Inflammatory macrophage treated with lipopolysaccharide for 4 hours (primary cell): ENCODE measurements at places on chromosomes 13 and 19.

- no peak for DNase-seq
These were observed 489 bp upstream of the ZNF653 start for GRCh38 chr19:11506101-11506555.

DNA sequence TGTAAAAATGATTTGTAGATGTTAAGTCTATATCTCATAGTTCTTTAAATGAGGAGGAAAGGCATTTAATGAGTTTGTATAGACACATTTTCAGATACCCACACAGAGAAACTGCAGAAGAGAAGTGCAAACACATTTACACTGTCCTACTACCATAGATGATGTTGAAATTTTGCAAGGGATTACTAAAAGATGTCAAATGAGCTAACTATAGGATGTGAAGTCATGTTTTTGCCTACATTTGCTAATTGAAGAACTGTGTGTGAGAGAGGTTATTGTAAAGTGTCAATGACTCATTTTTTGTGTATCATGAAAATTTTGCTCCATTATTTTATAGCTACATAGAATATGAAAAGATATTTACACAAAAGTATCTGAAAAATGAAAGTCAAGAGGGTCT is 178.9 kb downstream of the ITGBL1 start:
- peak; percentile 43 for DNase-seq

DNA sequence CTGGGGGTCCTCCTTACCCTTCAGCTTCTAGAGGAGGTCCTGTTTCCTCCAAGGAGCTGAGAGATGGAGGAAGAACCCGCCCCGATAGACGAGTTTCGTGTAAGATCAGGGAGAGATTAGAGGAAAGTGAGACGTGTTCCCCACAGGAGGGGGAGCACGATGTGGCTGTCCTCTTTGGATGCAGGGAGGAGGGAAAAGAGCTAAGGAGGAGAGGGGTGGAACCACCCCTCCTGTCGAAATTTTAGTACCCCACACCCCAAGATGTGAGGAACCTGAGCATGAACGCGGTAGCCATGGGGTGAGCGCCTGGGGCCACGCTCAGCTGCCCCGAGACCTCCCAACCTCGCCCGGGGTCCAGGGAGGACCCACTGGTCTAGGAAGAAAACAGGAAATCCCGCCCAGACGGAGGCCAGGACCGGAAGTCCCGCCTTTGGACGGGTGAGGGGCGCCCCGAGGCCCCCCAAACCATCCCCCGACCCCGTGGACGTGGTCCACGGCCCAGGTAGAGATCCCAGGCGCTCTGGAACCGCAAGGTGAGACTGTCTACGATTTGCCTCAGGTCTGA is 1.2 kb downstream of the AKT1S1 start:
- peak; percentile 45 for DNase-seq

GRCh38 chr13:73060251-73061160 is 1.7 kb downstream of the KLF5 start:
- peak; percentile 29 for DNase-seq

GRCh38 chr13:110318920-110319319 is 11.8 kb downstream of the COL4A2 start:
- no peak for DNase-seq

- no peak for DNase-seq
These were observed 3.0 kb downstream of the BEST2 start for GRCh38 chr19:12754465-12755196.

- DNase-seq: no peak
These were observed 299.1 kb upstream of the OBI1 start for GRCh38 chr13:78958006-78958405.

DNA sequence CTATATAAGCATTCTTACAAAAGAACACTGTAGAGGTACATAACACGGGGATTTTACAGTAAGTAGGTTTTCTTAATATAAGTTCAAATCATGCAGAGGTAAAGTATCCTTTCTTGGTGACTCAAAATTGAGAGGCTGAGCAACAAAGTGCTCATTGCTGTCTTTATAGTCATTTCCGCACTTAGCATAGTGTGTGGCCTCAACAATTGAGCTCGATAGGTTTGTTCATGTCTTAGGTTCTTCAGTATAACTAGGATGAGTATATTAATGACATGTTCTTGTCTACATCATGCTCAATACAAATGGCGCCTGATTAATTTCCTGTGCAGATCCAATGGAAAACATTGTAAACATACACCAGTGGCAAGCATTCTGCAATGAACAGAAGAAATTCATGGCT is 1.4 kb downstream of the WDFY2 start:
- peak; percentile 20 for DNase-seq

DNA sequence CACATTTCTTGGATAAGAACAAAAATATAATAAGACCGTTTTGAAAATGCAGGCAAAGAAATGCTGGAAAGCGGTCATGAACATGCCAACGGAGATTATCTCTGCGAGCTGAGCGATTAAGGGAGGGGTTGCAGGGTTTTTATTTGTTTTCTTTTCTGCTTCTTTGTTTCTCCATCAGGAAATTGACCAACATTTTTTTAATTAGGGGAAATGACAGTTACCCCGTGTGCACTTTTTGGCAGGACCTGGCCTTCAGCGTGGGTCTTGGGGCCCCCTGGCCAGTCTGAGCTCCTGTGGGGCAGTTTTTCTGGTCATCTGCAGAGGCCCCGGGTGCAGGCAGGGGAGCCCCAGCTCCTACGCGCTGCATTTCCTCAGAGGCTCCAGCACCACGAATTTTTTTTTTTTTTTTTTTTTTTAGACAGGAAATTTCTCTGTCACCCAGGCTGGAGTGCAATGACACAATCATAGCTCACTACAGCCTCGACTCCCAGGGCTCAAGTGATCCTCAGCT is 31.3 kb upstream of the HOMER3 start:
- DNase-seq: peak; percentile 74

GRCh38 chr13:112558696-112559418 is 29.1 kb downstream of the TUBGCP3 start:
- no peak for DNase-seq
